ENCODE measurements at places on chromosomes 5 and 9.

DNA sequence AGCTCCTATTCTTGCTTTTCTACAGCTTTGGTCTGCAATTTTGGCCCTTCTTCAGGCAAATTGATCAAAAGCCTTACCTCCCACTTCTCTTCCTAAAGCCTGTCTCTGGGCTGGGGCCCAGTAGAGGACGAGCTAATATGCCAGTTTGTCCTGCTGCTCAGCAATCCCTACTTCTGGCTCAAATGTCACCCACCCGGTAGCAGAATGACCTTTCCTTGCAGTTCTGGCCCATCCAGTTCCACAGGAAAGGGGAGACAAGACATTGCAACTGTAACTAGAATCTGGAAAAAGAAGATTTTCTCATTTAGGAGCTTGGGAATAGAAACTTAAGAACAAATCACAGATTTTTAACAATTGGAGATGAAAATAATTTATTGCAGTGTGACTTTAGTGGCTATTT, 261.5 kb downstream of the RAB3C start:
- DNase-seq = no peak

- DNase-seq = no peak
Measured at GRCh38 chr5:41921166-41921565, 3.9 kb upstream of the FBXO4 start.

DNA sequence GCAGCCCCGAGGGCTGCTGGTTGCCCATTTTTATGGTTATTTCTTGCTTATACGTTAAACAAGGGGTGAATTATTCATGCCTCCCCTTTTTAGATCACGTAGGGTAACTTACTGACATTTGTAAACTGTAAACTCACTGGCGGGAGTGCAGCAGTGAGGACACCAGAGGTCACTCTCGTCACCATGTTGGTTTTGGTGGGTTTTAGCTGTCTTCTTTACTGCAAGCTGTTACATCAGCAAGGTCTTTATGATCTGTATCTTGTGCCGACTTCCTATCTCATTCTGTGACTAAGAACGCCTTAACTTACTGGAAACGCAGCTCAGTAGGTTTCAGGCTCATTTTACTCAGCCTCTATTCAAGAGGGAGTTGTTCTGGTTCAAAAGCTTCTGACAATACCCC, 155.0 kb upstream of the PRDM9 start:
- no peak for DNase-seq

- DNase-seq = no peak
Measured at GRCh38 chr5:1272201-1272600, 22.7 kb downstream of the TERT start.

DNA sequence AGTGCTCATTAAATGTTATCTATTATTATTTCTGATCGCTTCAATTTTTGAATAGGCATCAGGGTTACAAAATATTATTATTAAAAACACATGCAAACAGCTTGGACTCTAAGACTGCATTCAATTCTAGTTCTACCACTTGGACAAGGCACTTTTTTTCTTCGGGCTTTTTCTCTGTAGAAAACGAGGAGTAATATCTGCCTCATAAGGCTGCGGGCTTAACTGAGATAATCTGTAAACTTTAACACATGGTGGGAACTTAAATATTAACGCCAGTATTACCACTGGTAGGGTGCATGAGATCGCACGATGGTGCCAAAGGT, 511 bp upstream of the SPDL1 start:
- no peak for DNase-seq
